ENCODE measurements at places on chromosomes 13 and 19.

- no peak for DNase-seq
Observed at GRCh38 chr13:20044086-20044485, 85.6 kb downstream of the ZMYM2 start.

DNA sequence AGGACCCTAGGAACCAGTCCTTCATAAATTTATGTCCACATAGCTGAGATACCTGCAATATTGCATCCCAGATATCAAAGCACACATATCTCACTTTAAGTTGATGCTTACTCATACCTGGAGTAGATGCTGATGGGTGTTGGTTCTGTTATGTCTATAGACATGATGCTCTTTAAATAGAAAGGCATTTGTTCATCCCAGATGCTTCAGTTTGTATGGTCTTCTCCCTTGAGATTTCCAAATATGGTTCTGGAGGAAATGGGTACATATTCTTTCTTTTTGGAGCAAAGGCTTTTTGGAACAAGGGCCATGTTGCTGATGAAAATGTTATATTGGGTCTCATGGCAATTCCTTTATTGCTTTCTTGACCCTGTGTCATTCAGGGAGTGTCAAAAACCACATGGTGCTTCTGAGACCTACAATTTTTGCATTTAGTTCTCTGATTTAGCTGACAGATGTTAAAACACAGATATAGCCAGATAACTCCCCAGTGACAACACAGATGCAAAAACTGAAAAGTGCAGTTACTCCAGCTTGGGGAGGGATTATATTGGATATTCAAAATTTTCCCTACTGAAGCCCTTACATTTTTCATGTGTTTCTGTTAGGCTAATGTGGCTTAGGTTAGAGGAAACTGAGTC is 211.4 kb downstream of the KCNRG start:
- DNase-seq: peak; percentile 54

- no peak for DNase-seq
Observed at GRCh38 chr13:101308247-101309013, 107.9 kb downstream of the NALCN start.

DNA sequence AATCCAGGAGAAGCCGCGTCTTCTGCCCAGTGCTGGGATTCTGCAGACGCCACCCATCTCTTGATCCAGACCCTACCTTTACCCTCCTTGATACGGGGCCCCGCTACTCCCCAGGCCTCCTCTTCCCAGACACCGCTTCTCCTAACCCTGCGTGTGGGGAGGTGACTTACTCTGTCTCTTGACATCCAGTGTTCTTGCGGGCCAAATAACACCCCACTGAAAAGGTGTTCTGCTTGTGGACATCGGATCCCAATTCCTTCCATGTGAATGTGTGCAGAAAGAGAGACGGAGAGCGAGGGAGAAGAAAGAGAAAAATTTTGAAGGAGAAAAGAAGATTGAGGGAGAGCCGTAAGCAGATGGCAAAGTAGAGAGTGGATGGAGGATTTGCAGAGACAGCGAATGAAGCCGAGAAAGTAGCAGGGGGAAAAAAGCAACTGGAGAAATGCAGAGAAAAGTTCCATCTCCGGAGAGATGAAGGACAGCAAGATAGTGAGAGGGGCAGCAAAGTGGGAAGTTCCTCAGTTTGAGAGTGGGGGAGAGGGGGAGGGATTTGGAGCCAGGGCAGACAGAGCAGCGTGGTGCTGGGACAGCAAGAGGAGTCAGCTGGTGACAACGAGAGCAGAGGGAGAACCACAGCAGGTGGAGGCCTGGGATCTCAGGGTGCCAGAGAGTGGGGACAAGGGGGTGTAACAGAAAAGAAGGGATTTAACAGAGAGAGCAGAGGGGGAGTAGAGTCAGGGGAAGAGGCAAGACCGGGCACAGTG is 814 bp downstream of the ZNF480 start:
- peak; percentile 56 for DNase-seq

DNA sequence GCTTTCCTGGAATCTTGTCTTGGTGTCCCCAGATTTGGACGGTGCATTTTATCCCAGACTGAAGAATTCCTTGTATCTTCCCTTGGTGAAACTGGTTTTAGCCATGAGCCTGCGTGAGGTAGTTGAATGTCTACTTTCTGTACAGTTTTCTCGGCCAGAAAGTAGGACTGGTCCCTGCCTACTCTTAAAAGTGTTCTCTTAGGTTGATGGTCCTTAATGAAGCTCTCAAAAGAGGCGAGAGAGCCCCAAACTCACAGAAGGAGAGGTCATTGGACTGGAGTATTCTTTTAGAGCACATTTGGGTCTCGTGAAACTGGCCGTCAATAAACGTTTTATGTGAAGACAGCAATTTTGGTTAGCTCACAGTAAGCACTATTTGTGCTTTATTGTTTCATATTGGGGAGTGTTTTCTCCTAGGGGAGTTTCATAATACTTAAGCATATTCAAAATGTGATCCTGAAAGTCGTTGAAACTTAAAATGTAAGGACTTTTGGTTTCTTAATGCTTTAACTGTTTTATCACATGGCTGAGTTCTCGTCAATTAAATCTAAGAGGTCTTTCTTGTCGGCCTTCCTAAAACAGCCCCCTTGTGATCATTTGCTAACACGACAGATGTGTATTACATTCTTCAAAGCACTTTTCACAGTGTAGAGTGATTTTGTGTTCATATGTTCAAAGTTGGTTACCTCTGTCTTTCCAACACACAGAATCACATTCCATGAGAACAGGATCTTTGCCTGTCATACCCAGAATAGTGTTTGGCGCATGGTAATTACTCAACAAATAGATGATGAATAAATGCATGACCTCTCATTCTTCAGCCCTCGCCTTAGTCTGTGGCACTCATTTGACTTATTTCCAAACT is 889 bp downstream of the GTF2F2 start:
- DNase-seq: no peak

- DNase-seq: no peak
Observed at GRCh38 chr13:23701636-23702035, 131.4 kb downstream of the TNFRSF19 start.

GRCh38 chr19:43372462-43372861 is 19.0 kb downstream of the CD177 start:
- DNase-seq: no peak

GRCh38 chr13:46293436-46293835 is 81.7 kb downstream of the LRRC63 start:
- no peak for DNase-seq

DNA sequence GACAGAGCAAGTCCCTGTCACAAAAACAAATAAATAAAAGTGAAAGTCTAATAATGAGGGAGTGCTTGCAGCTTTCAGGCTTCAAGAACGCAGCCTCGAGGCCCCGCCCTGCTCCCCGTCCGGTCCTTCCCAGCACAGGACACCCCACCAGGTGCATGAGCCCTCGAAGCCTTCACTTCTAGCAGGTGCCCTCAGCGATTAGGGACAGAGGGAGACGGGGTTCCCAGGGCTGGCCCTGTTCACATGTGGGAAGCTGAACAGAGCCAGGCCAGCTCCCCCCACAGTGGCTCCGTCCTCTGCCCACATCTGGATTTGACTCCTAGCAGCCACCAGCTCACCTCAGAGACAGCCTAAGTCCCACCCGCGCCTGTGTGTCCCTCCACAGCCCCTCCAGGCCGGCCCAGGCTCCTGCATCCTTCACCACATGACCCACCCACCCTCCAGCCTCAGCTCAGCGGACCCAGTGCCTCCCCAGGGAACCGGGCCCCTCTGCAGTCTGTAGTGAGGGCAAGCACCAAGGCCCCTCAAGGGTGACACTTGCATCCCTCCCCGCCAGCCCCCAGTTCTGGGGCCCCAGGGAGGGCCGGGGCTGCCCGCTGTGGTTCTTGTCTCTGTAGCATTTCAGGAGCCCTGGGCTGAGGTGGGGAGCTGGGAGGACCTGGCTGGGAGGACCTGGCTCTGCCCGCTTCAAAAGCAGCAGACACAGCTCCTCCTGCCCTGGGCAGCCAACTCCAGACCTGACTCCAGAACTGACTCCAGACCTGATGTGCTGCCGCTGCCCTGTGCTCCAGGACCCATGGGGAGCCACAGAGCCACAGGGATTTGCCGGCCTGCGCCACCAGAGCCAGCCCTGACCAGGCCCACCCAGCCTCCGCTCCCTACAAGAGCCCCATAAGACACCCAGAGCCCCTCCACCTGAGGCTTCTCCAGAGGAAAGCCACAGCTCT is 27.2 kb downstream of the GPX4 start:
- no peak for DNase-seq

DNA sequence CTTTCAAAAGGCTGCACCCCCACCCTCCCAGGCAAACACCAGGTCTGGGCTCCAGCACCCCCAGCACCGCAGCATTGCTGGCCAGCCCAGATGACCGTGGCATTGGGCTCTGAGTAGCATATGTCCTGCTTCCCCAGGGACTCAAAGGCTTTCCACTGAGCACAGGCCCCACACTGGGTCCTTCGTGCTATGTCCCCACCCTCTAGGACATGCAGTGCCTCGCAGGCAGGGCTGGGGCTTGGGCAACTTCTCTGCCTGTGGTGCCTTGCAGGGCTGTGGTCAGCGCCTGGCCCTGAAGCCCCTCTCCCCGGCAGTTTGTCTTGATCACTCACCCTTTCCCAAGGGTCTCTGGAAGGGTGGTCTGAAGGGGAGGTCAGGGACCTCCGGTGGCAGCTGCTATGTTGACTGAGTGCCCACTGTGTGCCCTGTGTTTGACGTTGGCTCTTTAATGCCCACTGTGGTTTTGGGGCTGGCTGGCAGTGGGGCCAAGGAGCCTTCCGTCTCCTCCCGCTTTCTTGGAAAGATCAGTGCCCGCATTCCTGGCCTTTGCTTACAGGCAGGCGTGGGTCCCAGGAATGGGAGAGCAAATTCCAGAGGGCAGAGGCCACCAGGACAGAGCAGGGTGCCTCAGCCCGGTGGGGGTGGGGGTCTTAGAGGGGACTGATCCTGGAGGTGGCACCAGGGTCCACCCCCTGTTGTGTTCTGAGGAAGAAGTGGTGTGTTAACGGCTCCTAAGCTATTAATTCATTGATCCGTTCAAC is 20.3 kb upstream of the CRTC1 start:
- DNase-seq: no peak

- DNase-seq: peak; percentile 68
Observed at GRCh38 chr19:18649371-18650020, 12.7 kb downstream of the KLHL26 start.

- DNase-seq: no peak
Observed at GRCh38 chr19:16266586-16266942, 58.1 kb upstream of the KLF2 start.

Measured in skin of body (tissue), 3 donors.